ENCODE measurements at places on chromosomes 6 and 20. TPM values are rescaled to one million over a fixed set of nuclear protein-coding genes. Genes with fewer than 3 reads are reported as not detected.

- no peak for DNase-seq
These were observed 674 bp downstream of the NRSN1 start for GRCh38 chr6:24126586-24127192.

GRCh38 chr6:2448826-2449571 lies 203.6 kb upstream of the GMDS start:
- DNase-seq = no peak

DNA sequence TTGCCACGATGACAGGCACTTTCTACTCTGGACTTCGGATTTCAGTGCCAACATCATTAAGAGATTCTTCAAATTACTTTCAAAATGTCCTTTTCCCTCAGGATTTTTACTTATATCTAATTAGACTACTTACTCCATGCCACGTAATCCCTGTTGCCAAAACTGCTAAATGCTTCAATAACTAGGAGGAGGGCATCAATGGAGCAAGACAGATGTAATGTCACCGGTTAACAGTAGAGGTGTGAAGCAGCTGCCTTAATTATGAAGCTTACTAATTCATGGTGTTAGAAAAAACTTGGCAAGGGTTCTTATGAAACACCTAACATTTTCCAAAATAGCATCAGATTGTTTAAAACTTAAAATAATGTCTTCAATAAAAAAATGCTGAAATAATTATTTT lies 111.2 kb upstream of the SIM1 start:
- no peak for DNase-seq

Gene PDYN
- total RNA-seq = not detected

- no peak for DNase-seq
These were observed 209.0 kb downstream of the SYNE1 start for GRCh38 chr6:152428126-152428525.

Gene CST4
- total RNA-seq = not detected

Gene SCRT2
- total RNA-seq = not detected

Gene SIRPG
- 45.3 TPM for total RNA-seq

- no peak for DNase-seq
These were observed 35.6 kb downstream of the UTRN start for GRCh38 chr6:144320741-144321140.

- no peak for DNase-seq
These were observed 378.1 kb downstream of the BTBD9 start for GRCh38 chr6:38261626-38262025.

Gene MOXD1
- total RNA-seq = not detected

All from T-helper 17 cell (primary cell).